ENCODE measurements at places on chromosomes 3 and 15.

- no peak for DNase-seq
These were observed 14.0 kb downstream of the PBRM1 start for GRCh38 chr3:52671676-52672075.

DNA sequence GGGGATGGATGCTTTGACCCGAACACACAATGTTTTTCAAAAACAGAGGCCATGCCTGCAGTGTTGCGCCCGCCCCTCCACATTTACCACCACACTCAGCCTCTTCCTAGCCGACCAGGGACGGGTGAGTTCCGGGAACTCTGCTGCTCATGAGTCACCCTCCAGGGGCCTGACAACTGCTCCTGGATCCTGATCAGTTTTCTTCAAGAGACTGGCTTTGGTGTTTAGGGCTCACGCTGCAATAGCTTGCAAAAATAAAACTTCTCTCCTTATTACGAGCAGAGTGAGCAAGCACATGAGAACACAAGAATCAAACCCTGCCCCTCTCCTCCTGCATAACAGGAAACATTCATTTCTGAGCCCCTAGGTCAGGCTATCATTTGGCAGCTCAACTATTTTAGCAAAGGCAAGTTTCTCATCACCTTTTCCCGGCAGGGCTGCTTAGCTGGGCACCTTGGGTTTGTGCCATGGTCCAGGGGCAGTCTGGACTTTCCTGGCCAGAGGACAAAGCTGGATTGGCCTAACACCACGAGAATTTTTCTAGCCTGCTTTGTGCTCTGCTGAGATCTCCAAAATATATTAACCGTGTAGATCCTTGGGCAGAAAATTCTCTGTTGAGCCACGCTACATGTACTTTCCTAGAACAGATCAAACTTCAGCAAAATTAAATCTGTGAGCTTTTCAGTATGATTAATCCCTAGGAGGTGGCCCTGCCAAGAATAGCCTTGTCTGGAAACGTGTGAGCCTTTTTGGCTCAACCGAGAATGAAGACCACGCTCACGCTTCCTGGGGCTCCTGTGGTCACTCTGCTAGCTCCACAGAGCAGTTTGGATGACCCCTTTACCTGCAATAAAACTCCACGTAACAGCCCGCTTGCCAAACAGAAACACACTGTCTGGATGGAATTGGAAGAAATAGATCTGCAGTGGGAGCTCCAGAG lies 52.7 kb upstream of the SPATA12 start:
- peak; percentile 94 for DNase-seq

DNA sequence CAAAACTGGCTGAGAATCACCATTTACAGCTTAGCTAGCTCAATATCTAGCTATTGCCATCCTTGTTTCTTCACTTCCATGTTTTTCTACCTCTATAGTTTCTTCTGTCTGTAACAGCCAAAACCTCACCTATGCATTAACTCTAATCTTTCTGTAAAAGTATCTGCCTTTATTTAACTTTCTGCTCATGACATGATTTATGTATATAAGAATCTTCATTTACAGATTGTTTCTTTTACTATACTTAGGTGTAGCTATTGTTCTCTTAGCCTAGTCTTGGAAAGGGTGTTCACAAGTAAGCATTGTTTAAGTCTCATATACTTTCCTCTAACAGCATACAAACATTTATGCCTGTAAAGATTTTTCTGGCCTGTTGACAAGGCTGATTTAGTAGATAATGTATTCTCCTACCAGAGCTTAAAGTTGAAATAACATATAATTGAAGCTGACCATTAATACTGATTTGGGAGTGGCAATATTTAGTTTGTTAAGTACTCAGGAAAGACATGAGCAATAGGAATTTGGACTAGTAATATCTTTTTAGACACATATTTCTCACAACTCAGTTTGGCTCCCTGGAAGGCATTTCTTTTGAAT lies 9.4 kb downstream of the FILIP1L start:
- no peak for DNase-seq

GRCh38 chr15:35540021-35540420 lies 5.9 kb downstream of the DPH6 start:
- DNase-seq = no peak

GRCh38 chr3:13229273-13229949 lies 156.2 kb upstream of the IQSEC1 start:
- DNase-seq = no peak

DNA sequence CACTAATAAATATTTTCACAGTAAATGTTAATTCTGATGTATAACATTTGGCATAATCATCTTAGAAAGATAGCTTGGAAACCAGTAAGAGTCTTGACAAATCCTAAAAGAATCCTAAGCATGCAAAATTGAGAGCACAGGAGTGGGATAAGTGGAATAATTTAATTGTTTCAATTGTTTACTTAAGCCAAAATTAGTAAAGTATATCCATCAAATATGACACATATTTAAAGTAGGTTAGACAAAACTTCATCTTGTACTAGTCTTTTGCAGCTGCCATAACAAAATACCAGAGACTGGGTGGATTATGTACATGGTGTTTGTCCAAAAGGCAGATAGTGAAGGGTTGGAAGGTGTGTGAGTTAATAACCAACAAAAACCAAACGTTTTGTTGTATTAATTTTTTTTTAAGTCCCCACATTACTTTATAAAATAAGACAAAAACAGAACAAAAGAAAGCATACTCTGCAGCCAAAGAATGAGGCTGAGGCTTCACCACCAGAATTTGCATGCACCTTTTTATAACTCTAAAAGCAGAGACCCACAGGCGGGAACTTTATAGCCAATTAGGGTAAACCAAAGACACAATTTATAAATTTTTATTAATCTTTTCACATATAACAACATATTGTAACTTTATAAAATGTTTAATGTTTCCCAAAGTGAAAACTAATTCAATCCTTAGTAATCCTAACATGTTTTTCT lies 41.9 kb upstream of the CD200R1L start:
- no peak for DNase-seq

- DNase-seq = no peak
These were observed 37.6 kb downstream of the AAGAB start for GRCh38 chr15:67216859-67217258.

DNA sequence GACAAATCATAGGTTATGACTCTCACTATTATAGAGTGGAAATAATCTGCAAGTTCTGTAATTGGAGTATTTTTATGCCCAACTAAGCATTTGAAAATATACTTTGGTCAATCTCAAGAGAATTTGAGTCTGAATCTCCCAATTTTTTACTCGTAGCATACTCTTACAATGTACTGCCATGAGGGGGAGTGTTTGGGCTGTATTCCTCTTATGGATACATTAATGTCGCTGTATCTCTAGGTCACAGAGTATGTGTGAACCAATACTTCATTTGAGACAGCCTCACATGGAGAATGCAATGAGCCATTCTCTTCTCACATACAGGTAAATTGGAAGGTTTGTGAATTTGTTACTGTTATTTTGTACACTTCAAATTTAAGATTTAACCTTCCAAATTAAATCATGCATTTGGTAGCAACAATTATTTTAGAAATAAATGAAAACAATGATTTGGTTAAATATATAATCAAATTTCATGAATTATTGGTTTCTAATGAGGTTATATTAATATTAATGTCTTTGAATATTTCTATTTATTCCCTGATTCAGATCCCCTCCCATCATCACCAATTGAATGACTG lies 5.5 kb upstream of the CD200 start:
- peak; percentile 33 for DNase-seq

DNA sequence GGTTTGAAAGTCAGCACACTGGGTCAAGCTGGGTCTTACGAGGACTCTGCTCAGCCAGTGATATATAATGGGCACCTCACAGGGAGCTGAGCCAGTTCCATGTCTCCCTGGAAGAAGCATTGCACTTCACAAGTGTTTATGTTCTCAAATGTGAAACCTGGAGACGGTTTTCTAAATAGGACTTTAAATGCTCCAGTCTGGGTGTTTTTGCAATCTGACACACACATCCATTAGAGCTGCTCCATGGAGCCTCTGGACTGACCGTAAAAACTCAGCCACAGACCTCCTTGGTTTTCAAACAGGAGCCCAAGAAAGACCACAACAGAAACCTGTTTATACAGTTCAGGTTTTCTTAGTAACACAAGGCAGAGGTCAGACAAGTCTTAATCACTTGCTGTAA lies 201.3 kb upstream of the LRIG1 start:
- DNase-seq = no peak

- DNase-seq = no peak
These were observed 50.2 kb downstream of the EPHB3 start for GRCh38 chr3:184611607-184612281.

DNA sequence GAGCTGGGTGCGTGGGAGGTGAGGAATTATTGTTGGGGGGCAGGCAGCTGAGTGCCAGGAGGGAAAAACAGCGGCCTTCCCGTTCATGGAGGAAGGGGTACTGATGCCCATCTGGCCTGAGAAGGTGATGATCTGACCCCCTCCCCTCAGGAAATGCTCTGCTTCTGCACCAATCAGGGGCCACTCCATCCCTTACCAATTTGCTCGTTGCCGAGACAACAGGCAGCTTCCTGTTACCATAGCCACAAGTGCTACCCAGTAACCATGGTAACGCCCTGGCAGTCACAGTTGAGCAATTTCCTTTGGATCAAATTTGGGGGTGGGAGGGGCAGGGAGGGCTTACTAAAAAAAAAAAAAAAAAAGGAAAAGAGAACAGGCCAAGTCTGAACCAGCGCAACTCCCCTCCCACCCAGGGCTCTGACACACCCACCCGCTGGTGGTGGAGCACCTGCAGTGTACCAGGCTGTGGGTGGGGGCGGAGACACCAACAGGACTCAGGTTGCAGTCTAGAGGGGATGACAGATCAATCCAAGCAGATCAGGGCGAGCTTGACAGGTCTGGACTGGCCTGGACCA lies 13.7 kb downstream of the CELF6 start:
- no peak for DNase-seq

- no peak for DNase-seq
These were observed 380.0 kb upstream of the GOLIM4 start for GRCh38 chr3:168475704-168476103.

DNA sequence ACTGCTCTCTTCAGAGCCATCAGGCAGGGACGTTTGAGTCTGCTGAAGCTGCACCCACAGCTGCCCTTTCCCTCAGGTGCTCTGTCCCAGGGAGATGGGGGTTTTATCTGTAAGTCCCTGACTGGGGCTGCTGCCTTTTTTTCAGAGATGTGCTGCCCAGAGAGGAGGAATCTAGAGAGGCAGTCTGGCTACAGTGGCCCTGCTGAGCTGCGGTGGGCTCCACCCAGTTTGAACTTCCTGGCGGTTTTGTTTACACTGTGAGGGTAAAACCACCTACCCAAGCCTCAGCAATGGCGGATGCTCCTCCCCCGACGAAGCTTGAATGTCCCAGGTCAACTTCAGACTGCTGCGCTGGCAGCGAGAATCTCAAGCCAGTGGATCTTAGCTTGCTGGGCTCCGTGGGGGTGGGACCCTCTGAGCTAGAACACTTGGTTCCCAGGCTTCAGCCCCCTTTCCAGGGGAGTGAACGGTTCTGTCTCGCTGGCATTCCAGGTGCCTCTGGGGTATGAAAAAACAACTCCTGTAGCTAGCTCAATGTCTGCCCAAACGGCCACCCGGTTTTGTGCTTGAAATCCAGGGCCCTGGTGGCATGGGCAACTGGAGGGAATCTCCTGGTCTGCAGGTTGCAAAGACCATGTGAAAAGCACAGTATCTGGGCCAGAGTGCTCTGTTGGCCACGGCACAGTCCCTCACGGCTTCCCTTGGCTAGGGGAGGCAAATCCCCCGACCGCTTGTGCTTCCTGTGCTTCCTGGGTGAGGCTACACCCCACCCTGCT lies 21.1 kb upstream of the ST6GAL1 start:
- DNase-seq = no peak

DNA sequence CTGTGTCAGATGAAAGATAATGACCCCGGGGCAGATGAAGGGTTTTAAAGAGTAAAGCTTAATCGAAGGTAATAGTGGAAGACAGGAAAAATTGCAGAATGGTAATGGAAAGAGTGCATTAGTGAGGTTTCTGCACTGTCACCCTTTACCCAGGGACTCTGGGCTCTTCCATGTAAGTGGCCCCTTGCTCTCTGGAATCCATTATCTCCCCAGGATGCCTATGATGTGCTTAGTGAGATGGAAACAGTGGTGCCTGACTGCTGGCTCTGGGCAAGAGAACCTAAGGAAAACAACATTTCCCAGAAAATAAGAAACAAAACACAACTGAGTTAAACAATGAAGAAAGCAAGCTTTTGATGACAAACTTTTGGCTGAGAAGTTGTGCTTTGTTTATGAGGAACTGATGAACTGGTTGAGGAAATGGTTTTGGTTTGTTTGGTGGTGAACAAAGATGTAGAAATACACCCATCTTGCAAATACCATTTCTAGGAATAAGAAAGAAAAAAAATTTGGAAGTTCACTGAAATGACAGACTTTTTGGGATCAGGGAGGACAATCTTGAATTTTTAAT lies 119.9 kb upstream of the RASGRP1 start:
- DNase-seq = no peak

DNA sequence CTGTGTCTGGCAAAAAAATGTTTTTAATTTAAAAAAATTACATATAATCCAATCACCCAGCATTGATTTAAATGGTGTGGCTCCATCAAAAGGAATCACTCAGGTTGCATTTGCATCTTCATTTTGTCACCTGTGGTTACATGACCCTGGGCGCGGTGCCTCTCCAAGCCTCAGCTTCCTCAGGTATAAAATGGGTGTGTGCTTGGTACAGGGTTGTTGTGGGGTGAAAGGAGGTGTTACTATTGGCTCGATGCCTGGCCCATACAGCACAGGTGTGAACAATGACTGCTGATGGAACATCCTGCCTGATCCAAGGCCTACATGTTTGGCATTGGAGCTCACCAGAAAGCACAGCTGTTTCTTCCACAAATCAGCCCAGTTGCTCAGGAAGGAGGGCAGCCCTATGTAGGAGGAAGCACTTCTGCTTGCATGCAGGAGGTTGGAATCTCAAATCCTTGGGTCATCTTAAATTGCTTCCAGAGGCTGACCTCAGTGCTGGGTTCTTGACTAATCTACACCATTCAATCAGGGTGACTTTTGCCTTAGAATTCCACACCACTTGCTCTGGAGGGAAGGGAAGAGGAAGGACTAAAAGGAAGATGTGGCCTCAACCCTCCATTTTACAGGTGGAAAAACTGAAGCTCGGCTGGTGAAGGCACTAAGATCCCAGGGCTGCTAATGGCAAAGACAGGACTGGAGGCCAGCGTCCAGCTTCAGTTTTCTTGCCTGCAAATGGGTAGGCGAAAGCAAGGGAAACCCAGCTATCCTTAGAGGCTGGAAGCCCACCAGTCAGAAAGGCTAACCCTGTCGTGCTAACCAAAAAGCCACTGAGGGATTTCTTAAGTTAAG lies 31.7 kb downstream of the BHLHE40 start:
- no peak for DNase-seq

DNA sequence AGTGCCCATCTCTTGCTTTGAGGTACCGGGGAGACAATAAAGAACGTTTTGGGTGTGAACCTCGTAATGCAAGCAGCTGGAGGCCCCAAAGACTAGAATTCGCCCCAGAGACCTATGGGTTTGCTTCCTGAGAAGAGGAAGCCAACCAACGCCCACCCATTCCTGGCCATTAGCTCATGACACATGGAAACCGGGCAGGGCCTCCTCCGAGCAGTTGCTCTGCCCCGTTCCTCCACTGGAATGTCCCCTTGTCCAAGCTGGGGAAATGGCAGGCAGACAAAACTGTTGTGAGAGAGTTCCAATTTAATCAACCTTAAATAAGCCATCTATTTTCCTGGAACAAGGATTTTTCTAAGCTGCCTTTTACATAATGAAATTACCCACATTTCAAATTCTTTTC lies 250.9 kb upstream of the IGF1R start:
- no peak for DNase-seq

GRCh38 chr15:76575679-76576078 lies 239.1 kb downstream of the ISL2 start:
- DNase-seq = no peak
